ENCODE measurements at places on chromosomes 5 and 9.

GRCh38 chr9:110157823-110158664, 49.9 kb downstream of the C9orf152 start:
- DNase-seq: peak; percentile 33

DNA sequence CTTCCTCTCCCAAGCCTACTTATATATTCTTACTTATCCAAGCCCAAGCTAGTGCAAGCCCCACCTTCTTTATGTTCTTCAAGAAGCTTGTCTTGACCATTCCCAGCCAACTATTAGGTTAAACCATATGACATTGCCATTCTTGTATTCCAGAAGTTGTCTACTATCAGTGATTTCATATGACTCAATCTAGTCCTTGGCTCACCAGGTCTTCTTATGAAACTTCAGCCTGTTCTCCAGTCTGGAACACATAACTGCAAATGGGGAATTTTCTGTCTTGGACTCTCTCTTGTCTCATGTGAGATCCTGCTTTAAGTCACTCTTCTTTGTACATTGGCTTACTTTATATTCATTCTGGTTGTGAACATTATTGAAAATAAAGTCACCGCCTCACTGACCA, 130.7 kb downstream of the TTLL11 start:
- no peak for DNase-seq

GRCh38 chr5:73692166-73692640, 66.2 kb downstream of the ARHGEF28 start:
- peak; percentile 94 for DNase-seq

DNA sequence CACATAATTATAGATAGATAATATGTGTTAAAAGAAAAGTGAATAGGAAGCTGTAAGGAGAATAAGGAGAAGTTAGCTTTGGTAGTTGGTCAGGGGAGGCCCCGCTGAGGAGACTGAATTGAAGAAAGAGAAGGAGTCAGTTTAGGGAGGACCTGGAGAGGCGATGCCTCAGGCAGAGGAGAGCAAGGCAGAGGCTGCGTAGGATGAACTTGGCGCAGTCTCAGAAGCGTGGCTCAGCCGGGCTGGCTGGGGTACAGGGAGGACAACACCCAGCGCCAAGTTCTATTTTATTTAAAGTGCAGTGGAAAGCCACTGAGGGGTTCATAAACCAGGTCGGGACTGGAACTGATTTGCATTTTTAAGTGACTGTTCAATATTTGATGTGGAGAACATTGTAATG, 68.5 kb downstream of the PTCD2 start:
- DNase-seq: no peak

DNA sequence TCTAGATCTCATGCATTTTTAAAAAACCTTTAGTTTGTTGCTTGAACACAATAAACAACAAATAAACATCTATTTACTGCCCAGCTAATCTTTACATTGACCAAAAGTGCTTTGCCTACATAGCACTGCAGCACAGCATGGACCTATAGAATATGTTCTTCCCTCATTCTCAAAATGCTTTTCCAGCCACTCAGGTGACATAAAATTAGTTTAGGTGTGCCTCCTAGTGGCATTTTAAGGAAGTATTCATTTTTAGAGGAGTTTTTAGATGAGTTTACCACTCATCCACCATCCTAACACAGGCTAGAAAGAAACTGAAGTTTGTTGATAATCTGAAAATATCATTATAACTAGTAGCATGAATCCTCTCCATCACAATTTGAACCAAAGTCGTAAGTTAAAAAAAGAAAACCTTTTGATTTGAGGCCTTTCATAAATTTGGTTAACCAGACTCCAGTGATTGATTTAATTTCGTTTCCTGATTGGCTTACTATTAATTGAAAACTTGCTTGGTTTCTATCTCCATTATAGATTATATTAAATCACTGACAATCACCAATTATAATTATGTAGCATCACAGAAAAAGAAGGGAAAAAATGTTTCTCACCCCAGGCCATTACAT, 12.6 kb downstream of the PLGRKT start:
- DNase-seq: peak; percentile 37

DNA sequence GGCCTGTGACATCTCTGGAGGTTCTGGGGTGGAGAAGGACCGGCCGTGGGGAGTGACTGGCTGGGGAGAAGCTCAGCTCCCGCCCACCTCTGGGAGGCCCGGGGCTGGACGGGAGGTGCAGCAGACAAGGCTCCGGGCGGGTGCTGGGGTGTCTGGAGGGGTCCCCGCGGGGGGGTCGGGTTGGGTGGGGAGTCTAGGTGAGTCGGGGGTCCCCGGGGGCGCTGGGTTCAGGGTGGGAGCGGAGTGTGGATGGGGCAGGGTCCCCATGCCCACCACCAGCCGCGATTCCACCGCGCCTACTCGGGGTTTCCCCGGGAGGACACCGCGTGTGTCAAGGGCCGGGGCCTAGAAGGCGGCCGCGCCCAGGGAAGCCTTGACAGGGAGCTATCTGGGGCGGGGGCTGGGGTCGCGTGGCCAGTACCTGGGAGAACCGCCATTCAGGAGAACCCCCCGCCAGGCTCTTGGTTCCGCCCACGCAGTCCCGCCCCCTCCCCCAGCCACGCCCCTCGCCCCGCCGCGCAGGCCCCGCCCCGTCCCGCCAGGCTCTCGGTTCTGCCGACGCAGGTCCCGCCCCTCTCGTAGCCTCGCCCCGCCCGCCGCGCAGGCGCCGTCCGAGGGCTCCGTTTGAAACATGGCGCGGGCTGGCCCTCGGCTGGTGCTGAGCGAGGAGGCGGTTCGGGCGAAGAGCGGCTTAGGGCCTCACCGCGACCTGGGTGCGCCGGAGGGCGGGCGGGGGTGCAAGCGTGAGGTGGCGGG, at the start of gene CEP72:
CEP72 (plus strand) TSS at position 610 of the 756 bp plus-strand sequence; CDS start at position 632, 22 bp downstream.
- DNase-seq: peak; percentile 84

DNA sequence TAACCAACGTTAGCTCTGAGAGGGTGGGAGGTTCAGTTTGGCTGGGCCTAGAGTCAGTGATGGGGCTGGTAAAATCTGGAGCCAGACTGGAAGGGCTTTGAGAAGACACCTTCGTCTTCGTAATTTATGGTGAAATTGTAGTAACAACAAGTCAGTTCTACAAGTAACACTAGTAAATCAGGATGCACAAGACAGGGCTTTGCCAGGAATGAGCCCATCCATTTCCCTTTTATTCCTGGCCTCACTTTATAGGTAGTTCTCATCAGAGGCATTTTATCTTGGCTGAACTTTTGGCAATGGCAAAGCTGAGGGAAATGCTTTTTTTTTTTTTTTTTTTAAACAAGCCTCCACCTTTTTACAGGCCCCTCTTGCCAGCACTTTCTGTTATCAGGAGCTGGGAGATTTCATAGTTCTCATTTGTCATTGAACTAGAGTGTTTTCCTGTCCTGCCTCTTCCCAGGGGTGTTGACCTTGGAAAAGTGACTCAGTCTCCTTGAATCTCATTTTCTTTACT, 110.5 kb upstream of the KLF4 start:
- DNase-seq: no peak

- no peak for DNase-seq
Measured at GRCh38 chr5:112371067-112371466, 48.0 kb downstream of the EPB41L4A start.

- DNase-seq: peak; percentile 55
Measured at GRCh38 chr5:60161340-60161934, 267.9 kb upstream of the PDE4D start.

GRCh38 chr9:37935096-37935495, 31.2 kb upstream of the SLC25A51 start:
- no peak for DNase-seq

GRCh38 chr9:126401107-126401506, 74.5 kb downstream of the MVB12B start:
- DNase-seq: no peak

GRCh38 chr5:177368869-177369644, 11.3 kb downstream of the RGS14 start:
- DNase-seq: no peak

GRCh38 chr9:101487443-101487840, 46.2 kb upstream of the RNF20 start:
- no peak for DNase-seq

GRCh38 chr5:128002425-128002824, 81.1 kb upstream of the SLC12A2 start:
- DNase-seq: peak; percentile 2

DNA sequence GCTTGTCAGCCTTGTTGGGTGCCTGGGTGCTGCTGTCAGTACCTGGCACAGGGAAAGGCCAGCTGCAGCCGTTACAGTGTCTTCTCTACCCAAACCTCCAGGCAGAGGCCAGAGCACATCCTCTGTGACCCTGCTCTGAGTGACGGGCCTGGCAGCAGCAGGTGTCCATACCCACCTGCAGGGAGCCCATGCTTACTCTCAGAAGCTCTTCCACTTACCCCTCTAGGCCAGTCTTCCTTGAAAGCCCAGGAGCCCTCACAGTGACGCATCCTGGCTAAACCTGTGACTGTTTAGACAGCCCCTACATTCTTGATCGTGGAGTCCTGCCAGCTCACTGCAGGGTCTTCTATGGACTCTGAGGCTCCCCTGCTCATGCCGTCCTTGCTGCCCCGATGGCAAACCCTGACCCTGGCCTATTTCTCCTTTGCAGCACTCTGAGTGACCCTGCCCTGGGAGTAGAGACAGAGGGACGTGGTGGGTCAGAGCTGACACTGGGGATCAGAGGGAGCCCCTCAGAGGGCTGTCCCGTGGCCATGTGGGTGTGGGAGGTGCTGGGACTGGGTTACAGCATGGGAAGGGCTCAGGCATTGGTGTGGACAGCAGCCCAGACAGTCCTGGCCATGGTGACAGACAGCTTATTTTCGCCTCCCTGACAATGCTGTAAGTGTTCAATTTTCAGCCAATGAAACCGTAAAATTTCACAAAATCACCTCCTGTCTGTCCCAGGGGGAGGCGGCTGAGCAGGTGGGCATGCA, 67.6 kb upstream of the RNF130 start:
- DNase-seq: no peak

GRCh38 chr5:81751836-81752643, 1.1 kb upstream of the SSBP2 start:
- DNase-seq: peak; percentile 33

- DNase-seq: no peak
Measured at GRCh38 chr9:113219186-113219936, 1.7 kb downstream of the FKBP15 start.

DNA sequence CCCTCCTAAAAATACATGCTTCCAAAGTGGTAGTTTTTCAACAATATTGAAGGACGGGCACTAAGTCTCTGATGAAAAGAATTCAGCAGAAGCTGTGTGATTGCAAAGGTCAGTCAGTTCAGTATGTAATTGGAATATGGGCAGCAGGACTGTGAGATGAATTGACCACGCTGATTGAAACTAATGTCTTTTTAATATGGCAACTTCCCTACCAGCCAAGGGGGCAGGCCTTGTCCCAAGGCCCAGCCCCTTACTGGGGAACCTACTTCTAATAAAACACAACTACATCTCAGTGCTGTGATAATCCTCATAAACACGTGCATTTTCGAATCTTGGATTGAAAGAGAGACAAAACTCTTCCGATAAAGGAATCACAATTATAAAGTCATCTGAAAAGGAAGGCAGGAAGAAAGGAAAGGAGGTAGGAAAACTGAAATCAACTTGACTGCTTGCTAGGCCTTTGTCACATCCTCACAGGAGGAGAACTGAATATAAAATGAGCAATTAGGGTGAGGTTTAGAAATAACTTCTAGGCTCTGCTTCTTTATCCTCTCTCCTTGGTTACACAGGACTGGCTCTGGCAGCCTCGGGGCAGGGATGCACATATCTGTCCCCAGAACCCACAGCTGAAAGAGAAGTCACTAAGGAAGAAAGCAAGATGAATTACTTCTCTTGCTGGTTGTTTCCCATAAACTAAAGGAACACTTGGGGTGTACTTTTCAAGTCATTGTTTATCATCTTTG, 281.9 kb downstream of the GLIS3 start:
- no peak for DNase-seq

DNA sequence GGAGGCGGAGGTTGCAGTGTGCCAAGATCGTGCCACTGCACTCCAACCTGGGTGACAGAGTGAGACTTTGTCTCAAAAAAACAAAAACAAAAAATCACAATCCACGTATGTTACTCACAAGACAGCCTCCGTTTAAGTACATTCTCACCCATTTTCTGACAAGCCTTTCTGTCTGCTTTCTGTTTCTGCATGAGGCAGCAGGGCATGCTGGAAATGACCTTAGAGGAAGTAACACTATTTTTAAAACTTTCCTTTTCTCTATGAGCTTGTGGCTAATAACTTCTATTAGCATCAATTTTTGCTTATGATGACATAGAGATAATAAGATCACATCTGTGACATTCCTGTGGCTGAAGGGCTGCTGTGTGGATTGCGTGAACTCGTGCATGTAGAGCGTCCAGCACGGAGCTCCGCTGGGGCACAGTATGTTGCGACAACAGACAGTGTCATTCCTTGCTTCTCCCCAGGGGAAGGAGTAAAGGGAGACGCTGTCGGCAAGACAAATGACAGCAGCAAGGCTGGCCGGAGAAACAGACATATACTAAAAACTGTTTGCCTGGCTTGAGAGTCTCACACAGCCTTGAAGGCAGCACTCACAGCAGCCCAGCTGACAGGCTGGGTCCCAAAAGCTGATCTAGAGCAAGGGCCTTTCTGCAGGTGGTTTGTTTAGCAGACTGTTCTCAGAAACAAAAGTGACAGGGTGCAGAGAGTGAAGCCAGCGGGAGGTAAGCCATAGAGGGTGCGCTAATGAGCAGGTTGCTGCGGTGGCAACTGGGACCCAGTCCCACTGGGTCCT, 1.6 kb downstream of the BTNL3 start:
- DNase-seq: no peak

DNA sequence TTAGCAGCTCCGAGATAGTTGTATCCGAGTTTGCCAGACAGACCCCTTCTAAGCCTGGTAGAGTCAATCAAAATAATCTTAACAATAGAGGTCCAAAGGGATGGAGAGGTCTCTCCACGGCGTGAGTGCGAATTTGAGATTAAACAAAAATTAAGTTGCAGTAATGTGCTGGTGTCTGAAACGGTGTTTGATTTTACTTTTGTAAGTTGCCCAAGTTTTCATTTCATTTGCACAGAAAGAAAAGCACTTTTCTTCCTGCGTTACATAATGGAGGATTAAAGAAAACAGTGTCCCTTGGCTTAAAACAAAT, 1.2 kb downstream of the IRX1 start:
- DNase-seq: peak; percentile 32

DNA sequence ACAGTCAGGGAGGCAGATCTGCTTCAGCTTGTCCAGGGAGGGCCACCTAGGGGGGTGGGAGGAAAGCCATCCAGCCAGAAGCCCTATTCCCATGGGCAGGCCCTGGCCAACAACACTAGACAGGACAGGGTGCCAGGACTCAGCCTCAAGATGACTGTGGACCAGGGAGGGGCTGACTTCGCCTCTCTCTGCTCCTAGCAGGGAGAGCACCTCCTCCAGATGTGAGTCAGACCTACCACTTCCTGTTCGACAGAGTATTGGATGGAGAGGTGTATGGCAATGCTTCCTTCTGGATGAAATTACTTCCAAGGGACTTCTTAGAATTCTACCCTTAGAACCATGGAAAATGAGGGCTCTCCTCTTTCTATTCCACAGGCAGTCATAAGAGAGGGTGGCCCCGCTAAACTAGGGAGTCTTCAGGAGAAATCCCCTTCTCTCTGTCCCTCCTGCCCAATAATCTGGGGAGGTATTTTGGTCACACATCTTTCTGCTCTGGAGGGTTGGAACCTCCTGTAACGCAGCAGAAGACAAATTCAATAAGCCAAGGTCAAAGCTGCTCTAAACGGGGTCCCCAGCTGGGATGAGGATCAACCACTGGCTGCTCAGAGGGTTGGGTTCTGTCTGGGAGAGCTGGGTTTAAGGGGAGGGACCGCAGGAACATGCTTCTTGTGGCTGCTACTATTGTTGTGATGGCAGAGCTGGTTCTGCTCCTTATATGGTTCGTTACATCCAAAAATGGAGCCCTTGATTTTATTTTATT, 23.2 kb upstream of the RCL1 start:
- peak; percentile 38 for DNase-seq
